Left colon (tissue), 2 donors: ENCODE measurements at places on chromosomes 4 and X. TPM values are rescaled to one million over a fixed set of nuclear protein-coding genes. Genes with fewer than 3 reads are reported as not detected.

Gene CT45A5
- not detected for total RNA-seq

Gene PRKX
- 26.8 TPM for total RNA-seq

Gene GUCY1B1
- 1.0 TPM for total RNA-seq

Gene GLUD2
- 0.89 TPM for total RNA-seq

Gene NAP1L3
- total RNA-seq = 1.3 TPM

Gene C4orf50
- total RNA-seq = 0.09 TPM

Gene FGA
- total RNA-seq = not detected
